Cortex of kidney (tissue), 1 donor: ENCODE measurements at places on chromosomes 11 and 22.

- DNase-seq: no peak
Measured at GRCh38 chr11:134532131-134532920, 120.3 kb upstream of the B3GAT1 start.

- DNase-seq: no peak
Measured at GRCh38 chr11:99766811-99767210, 746.1 kb downstream of the CNTN5 start.

DNA sequence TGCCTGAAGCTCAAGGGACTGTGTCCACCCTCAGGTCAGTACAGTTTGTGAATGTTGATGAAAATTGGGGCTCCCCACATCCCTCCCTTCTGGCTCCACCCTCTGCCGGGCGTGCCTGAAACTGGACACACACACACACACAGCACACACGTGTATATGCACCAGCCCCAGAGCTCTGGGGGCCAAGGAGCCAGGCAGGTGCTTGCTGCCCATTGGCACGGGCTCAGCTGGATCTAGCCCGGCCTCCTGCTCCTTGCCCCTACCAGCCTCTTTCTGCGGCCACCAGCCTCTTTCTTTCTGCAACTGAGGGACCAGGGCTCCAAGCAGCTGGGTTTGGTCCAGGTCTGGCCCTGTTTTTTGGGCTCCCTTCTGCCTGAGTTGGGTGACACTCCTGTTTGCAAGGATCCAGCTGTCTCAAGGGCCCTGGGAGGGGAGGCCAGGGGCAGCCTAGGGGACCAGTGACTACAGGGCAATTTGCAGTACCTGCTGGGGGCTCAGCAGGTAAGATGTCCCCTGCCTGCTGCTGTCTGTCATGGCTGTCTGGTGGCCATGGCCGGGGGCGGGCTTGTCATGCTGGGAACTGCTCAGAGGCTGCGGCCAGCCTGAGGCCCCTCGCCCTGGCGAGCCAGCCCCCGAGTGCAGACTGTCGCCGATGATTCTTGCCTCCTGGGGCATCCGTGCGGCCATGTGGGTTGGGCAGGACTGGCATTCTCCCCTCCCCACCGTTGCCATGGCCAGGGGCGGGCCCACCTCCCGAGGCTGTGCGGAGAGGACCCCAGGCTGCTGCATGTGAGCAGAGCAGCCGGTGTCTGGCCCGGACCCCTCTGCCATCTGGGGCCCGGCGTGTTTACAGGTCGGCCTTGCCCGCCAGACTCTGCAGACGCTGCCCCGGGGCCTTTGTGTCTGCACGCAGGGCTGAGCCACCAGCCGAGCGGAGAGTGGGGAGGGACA is 51.5 kb upstream of the PPARA start:
- no peak for DNase-seq

DNA sequence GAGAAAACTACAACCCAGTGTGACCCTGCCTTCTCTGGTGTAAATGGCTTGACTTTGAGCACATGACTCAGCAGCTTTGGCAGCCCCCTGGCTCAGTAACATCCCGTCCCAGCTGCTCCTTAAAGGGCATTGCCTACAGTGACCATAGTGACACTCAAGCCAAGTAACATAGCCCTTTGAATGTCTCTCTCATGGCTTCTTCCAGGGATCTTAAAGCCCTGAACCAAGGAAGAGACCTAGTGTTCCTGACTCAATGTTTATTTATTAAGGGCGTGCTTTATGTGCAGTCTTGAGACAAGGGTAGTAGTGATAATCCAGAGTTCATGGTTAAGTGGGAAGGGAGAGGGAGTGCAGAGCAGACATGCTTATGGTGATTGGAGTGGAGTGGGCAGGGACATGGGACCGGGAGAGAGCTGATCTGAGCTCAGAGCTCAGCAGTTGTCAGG is 125.7 kb downstream of the PARVA start:
- no peak for DNase-seq

- DNase-seq: no peak
Measured at GRCh38 chr22:49427341-49427740, 400.3 kb downstream of the BRD1 start.

- no peak for DNase-seq
Measured at GRCh38 chr11:6611092-6611962, 689 bp downstream of the TAF10 start.
